ENCODE measurements at places on chromosomes 1 and 21. TPM values are rescaled to one million over a fixed set of nuclear protein-coding genes. Genes with fewer than 3 reads are reported as not detected.

Gene CLCNKA
- total RNA-seq = 0.37 TPM

Gene SERPINC1
- 0.27 TPM for total RNA-seq

Gene SRGAP2B
- total RNA-seq = 24.4 TPM

Gene S100A7A
- not detected for total RNA-seq

Gene AKNAD1
- total RNA-seq = not detected

Gene CLSTN1
- 43.3 TPM for total RNA-seq

Gene PEX11B
- 17.9 TPM for total RNA-seq

Gene LCE1E
- total RNA-seq = not detected

Gene CACNA1S
- not detected for total RNA-seq

Gene RSPO1
- total RNA-seq = not detected

Gene SLC26A9
- not detected for total RNA-seq

GRCh38 chr21:44535963-44536362 is 4.0 kb downstream of the KRTAP10-1 start:
- no peak for DNase-seq

DNA sequence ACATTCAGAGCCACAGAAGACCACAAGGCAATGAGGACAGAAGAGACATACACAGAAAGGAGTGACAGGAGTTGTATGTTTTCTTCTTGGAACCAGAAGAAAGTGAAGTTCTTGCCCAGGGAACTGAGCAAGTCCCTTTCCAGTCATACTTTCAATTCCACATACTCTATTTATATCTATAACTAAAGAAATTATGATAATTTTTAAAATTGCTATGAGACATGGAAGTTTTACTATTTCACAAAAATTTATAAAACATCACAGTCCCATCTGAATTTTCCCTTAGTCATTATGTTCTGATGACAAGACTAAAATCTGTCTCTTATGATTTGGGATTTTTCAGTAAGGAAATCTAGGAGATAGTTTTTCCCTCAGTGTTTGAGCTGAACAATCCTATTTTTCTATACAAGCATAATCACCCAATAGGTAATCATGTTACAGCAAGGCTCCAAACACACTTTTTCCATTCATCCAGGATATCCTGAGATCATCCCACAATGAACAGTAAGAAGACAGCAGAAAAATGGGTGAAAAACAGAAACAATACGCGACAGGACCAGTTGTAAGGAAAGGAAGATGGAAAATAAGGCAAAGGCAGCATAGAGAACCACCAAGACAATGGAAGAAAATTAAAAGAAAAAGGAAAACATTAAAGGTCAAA is 154.6 kb downstream of the VAV3 start:
- no peak for DNase-seq

- no peak for DNase-seq
Observed at GRCh38 chr1:200355801-200356200, 54.0 kb downstream of the ZNF281 start.

- DNase-seq = no peak
Observed at GRCh38 chr1:1136547-1137230, 20.8 kb upstream of the C1orf159 start.

- no peak for DNase-seq
Observed at GRCh38 chr1:42788021-42788420, 3.2 kb downstream of the TMEM269 start.

- DNase-seq = no peak
Observed at GRCh38 chr21:34243562-34243961, 120.2 kb upstream of the KCNE2 start.

DNA sequence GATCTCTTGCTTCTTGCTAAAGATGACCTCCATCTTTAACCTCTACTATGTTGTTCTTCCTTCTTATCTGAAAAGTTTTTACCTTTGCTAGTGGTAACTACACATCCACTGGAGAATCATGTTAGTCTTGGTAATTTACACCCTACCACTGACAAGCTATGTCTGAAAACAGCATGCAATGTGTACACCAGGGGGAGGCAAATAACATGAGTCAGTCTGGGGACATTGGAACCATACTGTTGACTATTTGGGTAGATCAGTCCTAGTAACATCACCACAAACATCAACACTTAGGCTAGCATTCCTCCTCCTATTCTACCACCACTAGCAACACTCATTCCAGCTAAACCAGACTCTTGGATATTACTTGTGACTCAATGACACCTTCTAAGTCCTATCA is 549.0 kb downstream of the KCNT2 start:
- no peak for DNase-seq

- no peak for DNase-seq
Observed at GRCh38 chr1:115183158-115183557, 93.9 kb upstream of the TSPAN2 start.

DNA sequence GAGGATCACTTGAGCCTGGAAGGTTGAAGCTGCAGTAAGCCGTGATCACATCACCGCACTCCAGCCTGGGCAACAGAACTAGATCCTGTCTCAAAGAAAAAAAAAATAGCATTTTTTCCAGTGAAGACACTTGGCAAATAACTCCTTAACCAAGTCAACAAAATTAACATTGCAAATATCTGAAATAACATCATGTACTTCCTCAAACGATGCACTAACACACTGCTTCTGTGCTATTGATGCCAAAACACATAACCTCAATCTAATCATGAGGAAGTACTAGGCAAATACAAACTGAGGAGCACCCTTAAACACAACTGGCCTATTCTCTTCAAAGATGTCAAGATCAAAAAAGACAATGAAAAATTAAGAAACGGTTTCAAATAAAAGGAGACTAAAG is 32.3 kb downstream of the PABPC4 start:
- DNase-seq = no peak

- no peak for DNase-seq
Observed at GRCh38 chr21:28971171-28971570, 21.5 kb downstream of the LTN1 start.

DNA sequence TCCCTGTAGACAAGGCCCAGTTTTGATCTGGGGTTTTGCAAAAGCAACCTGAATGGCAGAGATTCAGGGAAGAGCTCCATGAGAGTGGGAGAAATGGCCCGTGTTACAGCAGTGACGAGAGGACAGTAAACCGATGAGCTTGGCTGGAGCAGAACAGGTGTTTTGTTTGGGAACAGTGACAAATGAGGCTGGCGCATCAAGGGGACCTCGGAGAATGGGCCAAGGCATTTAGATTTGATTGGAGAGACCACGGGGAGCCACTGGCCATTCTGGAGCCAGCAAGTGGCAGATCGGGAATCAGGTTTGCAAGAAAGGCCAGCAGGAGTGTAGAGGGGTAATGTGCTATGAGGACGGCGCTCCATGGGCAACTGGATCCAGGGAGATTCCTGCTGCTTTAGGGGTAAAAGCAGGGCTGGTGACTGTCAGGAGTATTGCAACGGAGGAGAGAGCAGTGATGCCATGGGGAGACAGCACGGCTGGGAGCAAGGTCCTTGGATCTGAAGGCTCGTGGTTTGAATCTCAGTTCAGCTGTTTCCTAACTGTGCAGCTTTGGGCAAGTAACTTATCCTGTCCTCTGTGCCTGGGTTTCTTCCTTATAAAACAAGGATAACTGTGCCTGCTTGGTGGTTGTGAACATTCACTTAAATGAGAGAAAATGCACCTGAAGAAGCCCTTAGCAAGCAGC is 9.9 kb upstream of the KLHDC7A start:
- no peak for DNase-seq

- no peak for DNase-seq
Observed at GRCh38 chr1:198185146-198185545, 28.3 kb downstream of the NEK7 start.

- no peak for DNase-seq
Observed at GRCh38 chr1:167504467-167504827, 13.9 kb downstream of the CD247 start.

DNA sequence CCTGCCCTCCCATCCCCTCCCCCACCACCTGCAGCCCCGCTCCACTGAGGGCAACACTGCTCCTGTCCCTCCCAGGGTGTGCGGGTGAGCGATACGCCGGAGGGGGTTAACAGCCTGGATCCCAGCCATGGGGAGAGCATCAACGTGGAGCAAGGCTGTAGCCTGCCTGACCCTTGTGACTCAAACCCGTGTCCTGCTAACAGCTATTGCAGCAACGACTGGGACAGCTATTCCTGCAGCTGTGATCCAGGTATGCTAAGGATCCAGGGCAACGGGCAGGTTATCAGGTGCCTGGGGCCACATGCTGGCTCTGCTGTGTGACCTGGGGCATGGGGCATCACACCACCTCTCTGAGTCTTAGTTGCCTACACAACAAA is 15.0 kb downstream of the CELSR2 start:
- DNase-seq = no peak

GRCh38 chr1:37255136-37255795 is 219.1 kb upstream of the ZC3H12A start:
- DNase-seq = no peak

GRCh38 chr1:206037581-206037980 is 13.9 kb upstream of the CTSE start:
- no peak for DNase-seq
